Effector memory CD4-positive, alpha-beta T cell (primary cell): ENCODE measurements at places on chromosomes 16 and 17.

DNA sequence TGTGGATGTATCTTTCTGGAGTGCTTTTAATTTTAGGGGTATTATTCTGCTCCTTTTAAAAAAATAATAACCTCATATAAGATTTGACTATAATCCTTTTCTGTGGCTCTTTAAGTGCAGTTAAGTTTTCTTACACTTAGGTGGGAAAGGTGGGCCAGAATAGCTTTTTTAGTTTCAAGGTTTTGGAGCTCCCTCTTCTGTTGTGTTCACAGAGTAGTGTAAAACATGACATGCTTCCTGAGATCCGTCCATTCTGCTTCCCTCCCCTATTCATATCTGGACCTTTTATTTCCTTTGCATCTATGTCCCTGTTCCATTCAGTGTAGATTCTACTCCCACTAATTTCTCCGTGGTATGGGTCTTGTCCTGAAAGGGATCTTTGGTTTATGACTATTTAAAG is 12.8 kb downstream of the LRRC36 start:
- no peak for DNase-seq

DNA sequence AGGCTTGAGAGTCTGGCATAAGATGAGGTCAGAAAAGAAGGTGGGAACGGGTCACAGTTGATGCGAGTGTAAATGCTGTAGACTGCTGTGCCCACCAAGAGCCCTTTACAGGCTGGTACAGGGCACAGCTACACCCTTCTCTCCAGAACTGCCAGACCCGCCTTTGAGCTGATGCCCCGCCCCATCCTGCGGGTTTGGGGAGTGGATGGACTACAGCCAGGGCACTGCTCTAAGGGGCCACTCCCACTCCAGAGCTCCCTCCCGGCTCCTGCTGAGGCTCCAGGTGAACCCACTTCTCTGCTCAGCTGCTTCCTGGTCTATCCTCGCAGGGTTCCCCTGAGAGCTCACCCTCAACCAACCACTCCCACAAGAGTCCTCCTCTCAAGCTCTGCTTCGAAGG is 12.3 kb downstream of the MEIOB start:
- no peak for DNase-seq

DNA sequence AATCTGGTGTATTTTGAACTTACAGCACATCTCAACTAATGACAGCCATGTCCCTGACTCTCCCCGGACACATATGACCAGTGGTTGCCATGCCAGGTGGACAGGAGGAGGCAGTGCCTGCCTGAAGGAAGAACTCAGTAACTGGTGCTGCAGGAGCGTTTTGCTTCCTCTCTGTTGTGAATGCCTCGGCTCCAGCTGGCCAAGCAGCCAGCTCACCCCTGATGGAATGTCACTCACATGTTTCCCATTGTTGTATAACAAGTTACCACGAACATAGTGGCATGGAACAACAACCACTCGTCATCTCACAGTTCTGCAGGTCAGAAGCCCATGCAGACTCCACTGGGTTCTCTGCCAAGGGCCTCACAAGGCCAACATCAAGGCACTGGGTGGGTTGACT is 20.1 kb upstream of the IRF8 start:
- DNase-seq: no peak

DNA sequence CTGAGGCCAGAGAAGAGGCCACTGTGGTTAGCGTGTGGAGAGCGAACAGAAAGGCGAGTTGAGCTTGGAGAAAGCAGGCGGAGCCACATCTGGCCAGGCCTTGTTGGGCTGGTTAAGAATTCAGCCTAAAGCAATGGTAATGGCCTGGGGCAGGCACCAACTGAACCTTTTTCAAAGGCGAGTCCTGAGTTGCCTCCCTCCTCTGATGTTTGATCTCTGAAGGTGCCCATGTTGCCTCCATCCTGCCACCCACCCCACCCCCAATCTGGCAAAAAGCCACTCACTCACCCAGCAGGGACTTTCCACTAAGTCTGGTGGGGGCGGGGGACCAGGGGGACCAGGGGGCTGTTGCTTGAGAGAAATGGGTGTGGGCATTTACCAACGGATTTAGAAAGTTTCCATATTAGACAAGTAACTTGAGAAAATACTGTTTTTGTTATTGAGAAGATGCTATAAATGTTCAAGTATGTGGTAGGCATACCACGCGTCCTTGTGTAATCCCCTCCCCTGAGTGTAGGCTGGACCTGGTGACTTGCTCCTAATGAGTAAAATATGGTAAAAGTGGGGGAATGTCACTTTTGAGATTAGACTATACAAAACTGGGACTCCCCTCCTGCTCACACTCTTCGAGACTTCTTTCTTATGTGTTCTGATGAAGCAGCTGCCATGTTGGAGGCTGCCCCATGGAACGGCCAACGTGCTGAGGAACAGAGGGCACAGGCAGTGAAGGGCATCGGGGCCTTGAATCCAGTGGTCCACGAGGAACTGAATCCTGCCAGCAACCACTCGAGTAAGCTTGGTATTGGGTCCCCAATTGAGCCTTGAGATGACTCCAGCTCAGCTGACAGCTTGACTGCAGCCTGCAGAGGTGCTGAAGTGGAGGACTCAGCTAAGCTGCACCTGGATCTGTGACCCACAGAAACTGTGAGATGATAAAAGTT is 29.9 kb upstream of the TNS4 start:
- peak; percentile 56 for DNase-seq

DNA sequence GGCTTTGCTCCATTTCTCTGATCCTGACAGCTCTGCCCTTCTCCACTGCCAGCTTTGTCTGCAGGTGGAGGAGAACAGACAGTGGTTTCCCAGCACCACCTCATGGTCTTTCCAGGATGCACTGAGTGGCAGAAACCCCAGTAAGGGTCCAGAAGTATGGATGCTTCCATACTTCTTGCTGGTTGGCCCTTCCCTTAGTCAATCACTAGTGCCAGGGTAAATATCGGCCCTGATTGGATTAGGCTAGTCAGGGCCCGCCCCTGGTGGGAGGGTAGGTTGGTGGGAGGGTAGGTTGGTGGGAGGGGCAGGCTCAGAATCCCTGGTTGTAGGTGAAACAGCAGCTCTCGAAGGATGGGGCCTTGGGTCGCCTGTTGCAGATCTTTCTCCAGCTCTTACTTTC is 10.2 kb downstream of the RNF213 start:
- peak; percentile 25 for DNase-seq

- no peak for DNase-seq
Measured at GRCh38 chr17:76585033-76585648, 519 bp downstream of the ST6GALNAC2 start.

GRCh38 chr17:37182786-37183465 is 192.9 kb upstream of the C17orf78 start:
- DNase-seq: no peak

- DNase-seq: no peak
Measured at GRCh38 chr17:9790889-9791876, at the start of gene DHRS7C. TSS of gene DHRS7C (minus strand) at chr17:9791592. CDS start at chr17:9791284, 308 bp downstream.

DNA sequence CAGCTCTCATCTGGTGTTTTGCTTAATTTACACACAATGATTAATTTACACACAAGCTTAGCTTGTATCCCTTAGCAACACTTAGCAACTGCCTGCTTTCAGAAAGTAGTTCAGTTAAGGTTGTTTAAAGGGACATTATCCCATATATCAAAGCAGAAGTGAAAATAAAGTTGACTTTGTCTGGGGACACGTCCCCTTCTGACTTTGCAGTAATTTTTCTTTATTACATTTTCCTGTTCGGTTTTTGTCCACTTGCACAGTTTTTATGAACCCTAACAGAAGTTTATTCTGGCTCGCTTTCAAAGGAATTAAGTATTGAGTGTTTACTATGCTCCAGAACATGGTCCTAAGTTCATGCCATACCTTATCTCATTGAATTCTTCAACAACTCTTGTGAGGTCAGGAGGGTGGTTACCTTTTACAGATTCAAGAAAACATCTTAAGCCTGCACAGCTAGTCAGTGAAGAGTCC is 41.5 kb downstream of the ARHGAP44 start:
- no peak for DNase-seq

GRCh38 chr17:70319516-70319915 is 150.2 kb downstream of the KCNJ2 start:
- no peak for DNase-seq

- DNase-seq: no peak
Measured at GRCh38 chr17:41792845-41793783, 6.6 kb upstream of the JUP start.

- no peak for DNase-seq
Measured at GRCh38 chr16:23920446-23920845, 84.7 kb downstream of the PRKCB start.

- DNase-seq: no peak
Measured at GRCh38 chr17:20083156-20083859, 74.1 kb downstream of the SPECC1 start.

DNA sequence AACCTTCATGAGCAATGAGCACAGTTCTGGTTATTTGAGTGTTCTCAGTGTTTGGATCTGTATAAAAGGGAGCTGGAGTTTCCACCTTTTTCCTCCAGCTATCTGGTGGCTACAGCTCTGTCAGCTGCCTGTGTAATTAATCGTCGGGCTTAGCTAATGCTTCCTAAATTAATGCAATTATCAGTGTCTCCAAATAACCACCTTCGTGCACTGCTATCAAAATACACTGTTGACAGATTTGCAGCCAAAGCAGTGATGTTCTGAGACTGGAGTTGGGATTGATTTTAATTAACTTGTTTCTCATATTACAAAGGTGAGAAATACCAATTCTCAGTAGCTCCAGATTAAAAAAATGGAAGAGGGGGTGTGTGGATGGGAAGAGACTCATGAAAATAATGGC is 325.8 kb downstream of the CBLN1 start:
- DNase-seq: no peak
